Psoas muscle (tissue), 8 donors: ENCODE measurements at places on chromosomes 16 and 17.

DNA sequence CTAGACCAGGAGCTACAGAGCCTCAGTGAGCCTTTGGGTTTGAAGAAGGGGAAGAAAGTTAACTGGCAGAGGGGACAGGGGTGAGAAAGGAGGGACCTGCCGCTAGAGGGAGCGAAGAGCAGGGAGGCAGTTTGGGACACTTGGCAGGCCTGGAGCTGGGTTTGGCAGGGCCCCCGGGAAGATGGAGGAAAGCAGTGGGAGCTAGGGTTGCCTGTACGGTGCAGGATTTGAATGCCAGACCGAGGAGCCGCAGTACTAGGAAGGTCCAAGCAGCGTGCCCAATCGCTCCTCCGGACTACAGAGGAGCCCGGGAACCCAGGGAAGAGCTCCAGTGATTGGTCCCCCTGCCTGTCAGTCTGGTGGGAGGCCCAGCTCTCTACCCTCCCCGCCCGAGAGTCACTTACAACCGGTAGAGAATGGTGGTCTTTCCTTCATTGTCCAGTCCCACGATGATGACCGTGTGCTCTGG, 1.3 kb downstream of the ARL5C start:
- peak overlapping the region; percentile 65 for H3K4me3 ChIP-seq
- peak; percentile 96 for DNase-seq
- H3K36me3 ChIP-seq = no peaks in the 10 kb centered on the region
- peaks cover 9% of the 10 kb centered on the region for H3K4me1 ChIP-seq

DNA sequence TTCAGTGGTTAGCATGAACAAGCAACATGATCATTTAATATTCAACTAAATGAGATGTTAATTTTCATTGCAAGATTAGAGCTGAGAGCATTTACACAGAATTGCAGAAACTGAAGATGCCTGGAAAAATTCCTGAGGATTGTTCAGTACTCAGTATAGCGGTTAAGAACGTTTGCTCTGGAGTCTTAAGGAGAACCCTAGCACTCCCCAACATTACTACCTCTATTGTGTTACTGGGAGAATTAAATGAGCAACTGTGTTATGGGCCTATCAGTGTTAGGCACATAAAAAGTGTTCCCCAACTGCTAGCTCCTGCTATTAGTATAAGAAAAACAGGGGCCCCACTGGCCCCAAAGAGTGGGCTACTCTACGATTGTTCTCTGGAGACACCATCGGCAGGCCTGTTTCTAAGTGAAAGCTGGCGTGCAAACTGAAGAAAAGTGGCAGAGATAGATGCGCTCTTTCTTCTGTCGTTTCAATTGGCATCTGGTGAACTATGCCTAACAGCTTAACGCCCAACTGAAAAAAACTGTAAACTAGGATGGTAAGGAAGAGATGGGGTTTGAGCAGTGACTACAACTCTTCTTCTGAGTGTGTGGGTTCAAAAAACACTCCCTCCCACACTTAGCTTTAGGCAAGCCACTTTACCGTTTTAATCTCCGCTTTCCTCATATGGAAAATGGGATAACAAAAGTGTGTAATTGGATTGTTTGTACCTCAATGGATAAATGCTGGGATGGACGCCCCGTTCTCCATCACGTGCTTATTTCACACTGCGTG, 1.3 kb downstream of the CDR2 start:
- no peaks in the 10 kb centered on the region for H3K36me3 ChIP-seq
- H3K27me3 ChIP-seq = no peaks in the 10 kb centered on the region
- no peak for DNase-seq
- peaks cover 14% of the 10 kb centered on the region for H3K4me1 ChIP-seq
- H3K27ac ChIP-seq = peak overlapping the region; percentile 77
- peak overlapping the region; percentile 96 for H3K4me3 ChIP-seq

GRCh38 chr17:75834928-75835653, 9.1 kb downstream of the UNC13D start:
- H3K4me1 ChIP-seq = no peaks in the 10 kb centered on the region
- no peaks in the 10 kb centered on the region for H3K27me3 ChIP-seq
- H3K27ac ChIP-seq = no peak overlapping the region

DNA sequence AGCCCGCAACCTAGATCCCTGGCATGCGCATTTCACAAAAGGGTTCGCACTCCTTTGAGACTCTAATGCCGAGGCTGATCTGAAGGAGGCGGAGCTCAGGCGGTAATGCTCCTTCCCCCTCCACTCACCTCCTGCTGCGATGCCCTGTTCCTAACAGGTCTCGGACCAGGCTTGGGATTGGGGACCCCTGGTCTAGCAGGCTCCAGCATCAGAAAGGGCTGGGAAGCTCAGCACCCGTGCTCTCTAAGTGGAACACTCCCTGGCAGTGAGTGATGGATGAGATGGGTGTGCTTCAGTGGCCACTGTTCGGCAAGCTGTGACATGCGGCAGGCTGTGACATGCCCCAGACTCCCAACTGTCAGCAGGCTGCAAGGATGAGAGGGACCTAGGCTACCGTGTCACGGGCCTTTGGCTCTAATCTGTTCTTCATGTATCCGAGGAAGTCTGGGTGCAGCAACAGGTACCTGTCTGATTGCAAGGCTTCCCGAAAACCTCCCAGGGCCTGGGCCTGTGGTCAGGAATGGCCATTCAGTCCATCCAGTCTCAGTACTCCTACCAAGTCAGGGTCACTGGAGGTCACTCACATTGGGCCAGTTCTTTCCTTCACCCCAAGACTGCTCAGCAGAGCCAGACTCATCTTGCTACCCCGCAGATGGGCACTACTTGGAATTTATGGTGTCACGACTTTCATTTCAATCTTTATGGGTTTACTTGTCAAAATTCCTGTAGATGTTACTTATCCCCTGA, 1.3 kb upstream of the ST6GALNAC2 start:
- H3K4me3 ChIP-seq = no peak overlapping the region
- H3K27me3 ChIP-seq = no peaks in the 10 kb centered on the region
- H3K36me3 ChIP-seq = no peaks in the 10 kb centered on the region

GRCh38 chr16:54931120-54932014, 702 bp downstream of the IRX5 start:
- DNase-seq = peak; percentile 77
- peaks cover 3% of the 10 kb centered on the region for H3K4me1 ChIP-seq
- H3K36me3 ChIP-seq = no peaks in the 10 kb centered on the region
- peak overlapping the region; percentile 97 for H3K27ac ChIP-seq
- peak overlapping the region; percentile 89 for H3K4me3 ChIP-seq

- no peak overlapping the region for H3K27ac ChIP-seq
- DNase-seq = no peak
Observed at GRCh38 chr16:7161891-7162290, 170.8 kb upstream of the RBFOX1 start.

- no peak overlapping the region for H3K27ac ChIP-seq
- H3K27me3 ChIP-seq = no peaks in the 10 kb centered on the region
- DNase-seq = peak; percentile 60
- H3K36me3 ChIP-seq = no peaks in the 10 kb centered on the region
- H3K4me3 ChIP-seq = no peak overlapping the region
Observed at GRCh38 chr17:10058921-10059683, 139.3 kb downstream of the GAS7 start.

DNA sequence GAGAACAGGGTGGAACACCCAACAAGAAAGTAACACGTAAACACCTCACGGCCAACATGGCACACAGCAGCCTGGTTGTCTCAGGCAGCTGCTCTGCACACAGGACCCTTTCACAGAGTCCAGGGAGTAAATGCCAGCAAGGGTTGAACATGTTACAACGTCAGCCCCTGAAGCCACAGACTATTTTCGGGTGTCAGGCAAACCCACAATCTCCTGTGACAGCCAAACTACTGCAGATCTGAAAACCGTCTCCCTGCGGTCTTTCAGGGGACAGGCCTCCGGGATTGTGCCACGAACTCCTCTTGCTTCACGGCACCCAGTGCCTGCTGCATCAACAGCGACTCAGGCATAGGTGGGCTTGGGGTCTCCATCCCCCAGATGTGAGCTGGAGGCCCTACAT, 127.7 kb downstream of the XYLT1 start:
- no peak overlapping the region for H3K27ac ChIP-seq
- no peak overlapping the region for H3K4me3 ChIP-seq
- H3K36me3 ChIP-seq = no peaks in the 10 kb centered on the region
- H3K27me3 ChIP-seq = no peaks in the 10 kb centered on the region
- H3K4me1 ChIP-seq = peaks cover 13% of the 10 kb centered on the region
- DNase-seq = no peak

- DNase-seq = no peak
- H3K27ac ChIP-seq = no peak overlapping the region
- H3K4me1 ChIP-seq = peaks cover 24% of the 10 kb centered on the region
- no peaks in the 10 kb centered on the region for H3K36me3 ChIP-seq
- H3K27me3 ChIP-seq = no peaks in the 10 kb centered on the region
- no peak overlapping the region for H3K4me3 ChIP-seq
Observed at GRCh38 chr17:65538675-65539529, 22.5 kb downstream of the AXIN2 start.

DNA sequence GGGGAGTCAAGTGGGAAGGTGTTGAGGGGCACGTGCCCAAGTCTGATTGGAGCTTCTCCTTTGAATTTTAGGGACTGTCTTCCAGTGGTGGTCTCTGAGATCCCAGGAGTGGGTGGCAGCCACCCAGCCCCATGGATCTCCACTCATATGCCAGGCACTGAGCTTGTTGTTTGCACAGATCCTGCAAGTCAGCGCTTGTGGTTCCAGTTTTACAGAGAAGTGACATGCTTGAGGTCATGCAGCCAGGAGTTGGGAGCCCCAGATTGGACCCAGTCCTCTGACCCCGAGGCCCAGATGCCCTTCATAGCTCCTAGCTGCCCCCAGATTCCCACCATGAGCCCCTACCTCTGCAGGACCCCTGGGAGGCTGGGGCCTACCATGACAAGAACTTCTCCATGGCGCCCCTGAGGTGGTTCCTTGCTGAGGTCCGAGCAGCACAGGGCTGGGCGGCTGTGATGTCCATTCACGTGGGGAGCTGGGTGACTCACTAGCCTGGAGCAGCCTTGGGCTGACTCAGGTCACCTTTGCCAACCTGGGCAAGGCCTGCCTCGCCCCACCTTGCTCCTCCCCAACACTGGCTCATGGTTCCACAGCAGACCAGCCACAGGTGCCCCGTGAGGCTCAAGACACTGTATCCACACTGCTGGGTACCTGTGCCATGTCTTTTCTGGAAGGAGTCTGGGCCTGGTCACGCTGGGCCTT, 47.4 kb downstream of the RAI1 start:
- DNase-seq = no peak
- no peak overlapping the region for H3K27ac ChIP-seq
- no peaks in the 10 kb centered on the region for H3K27me3 ChIP-seq
- H3K4me1 ChIP-seq = peaks cover 6% of the 10 kb centered on the region

GRCh38 chr16:88798772-88799455, 4.7 kb upstream of the CDT1 start:
- no peaks in the 10 kb centered on the region for H3K36me3 ChIP-seq
- DNase-seq = no peak
- no peak overlapping the region for H3K27ac ChIP-seq
- peaks cover 14% of the 10 kb centered on the region for H3K27me3 ChIP-seq

DNA sequence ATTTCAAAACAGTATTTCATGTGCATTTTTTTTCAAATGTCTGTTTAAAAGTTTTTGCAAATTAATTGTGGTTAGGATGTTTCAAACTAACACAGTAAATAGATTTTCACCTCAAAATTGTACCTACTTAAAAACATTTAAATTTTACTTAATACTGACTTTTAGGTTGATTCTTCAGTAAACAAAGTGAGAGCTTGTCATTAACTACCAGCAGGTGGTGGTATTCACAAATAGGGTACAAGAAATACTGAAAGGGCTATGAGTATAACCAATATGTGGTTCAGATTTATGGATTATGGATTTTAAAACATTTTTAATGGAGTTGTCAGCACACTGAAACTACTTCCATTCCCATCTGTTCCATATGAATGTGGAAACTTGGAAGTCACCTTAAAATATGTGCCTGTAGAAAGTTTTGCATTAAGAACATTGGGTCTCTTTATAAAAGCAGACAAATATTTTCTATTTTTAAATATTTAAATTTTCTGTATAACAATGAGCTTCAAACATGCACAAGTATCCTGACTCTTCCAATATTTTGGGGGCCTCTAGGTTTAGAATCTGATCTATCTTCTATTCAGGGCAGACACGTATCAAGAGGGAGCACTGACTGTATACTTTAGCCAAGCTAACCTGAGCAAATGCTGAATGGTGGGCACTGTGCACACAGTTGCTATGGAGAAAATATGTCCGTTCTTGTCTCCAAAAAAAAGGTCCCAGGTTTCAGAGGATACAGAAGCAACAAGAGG, 155.6 kb downstream of the SNX11 start:
- H3K27me3 ChIP-seq = no peaks in the 10 kb centered on the region
- no peak overlapping the region for H3K27ac ChIP-seq
- no peaks in the 10 kb centered on the region for H3K36me3 ChIP-seq
- no peaks in the 10 kb centered on the region for H3K4me1 ChIP-seq
- H3K4me3 ChIP-seq = no peak overlapping the region

DNA sequence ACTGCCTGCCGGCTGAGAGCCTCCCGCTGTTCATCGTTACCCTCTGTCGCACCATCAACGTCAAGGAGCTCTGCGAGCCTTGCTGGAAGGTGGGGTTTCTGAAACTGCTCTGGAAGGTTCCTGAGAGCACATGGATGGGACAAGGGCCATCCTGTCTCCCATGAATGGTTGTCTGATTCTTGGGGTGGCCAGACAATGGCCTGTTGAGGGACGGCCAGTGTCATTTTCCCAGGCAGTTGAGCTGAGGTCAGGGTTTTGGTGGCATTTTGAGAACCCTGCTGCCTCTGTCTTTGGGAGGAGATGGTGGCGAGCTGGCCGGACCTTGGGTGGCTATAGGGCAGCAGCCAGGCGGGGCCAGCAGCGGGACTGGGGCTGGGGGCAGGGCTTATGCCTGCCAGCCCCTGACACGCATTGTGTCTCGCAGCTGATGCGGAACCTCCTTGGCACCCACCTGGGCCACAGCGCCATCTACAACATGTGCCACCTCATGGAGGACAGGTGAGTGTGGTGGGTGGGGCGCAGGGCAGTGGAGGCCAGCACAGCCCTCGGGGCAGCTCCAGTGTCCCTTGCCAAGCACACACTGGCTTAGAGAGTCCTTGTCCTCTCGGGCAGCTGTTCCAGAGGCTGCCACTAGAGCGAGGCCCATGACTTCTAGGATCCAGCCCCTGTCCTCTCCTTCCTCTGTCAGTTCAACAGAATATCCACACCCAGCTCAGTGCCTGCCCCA, 9.1 kb downstream of the TSC2 start:
- no peaks in the 10 kb centered on the region for H3K4me1 ChIP-seq
- DNase-seq = no peak
- H3K27ac ChIP-seq = no peak overlapping the region
- H3K36me3 ChIP-seq = peaks cover 3% of the 10 kb centered on the region
- H3K27me3 ChIP-seq = no peaks in the 10 kb centered on the region

- no peaks in the 10 kb centered on the region for H3K27me3 ChIP-seq
- H3K4me3 ChIP-seq = no peak overlapping the region
- no peak for DNase-seq
- H3K4me1 ChIP-seq = no peaks in the 10 kb centered on the region
Observed at GRCh38 chr16:82063456-82064082, 28.5 kb downstream of the HSD17B2 start.

- no peak overlapping the region for H3K27ac ChIP-seq
- DNase-seq = no peak
- H3K4me1 ChIP-seq = no peaks in the 10 kb centered on the region
- H3K27me3 ChIP-seq = no peaks in the 10 kb centered on the region
Observed at GRCh38 chr16:49085686-49086085, 196.0 kb downstream of the CBLN1 start.

- no peaks in the 10 kb centered on the region for H3K4me1 ChIP-seq
- no peaks in the 10 kb centered on the region for H3K36me3 ChIP-seq
- H3K27ac ChIP-seq = peak overlapping the region; percentile 15
Observed at GRCh38 chr17:382644-383533, 30.3 kb upstream of the RPH3AL start.

GRCh38 chr17:42725143-42725542, 19.7 kb downstream of the EZH1 start:
- no peak overlapping the region for H3K27ac ChIP-seq
- H3K4me3 ChIP-seq = no peak overlapping the region
- no peaks in the 10 kb centered on the region for H3K4me1 ChIP-seq
